ENCODE measurements at places on chromosomes 11 and 22.

- DNase-seq, result no peak
These were observed 5.4 kb upstream of the DKK3 start for GRCh38 chr11:12013781-12014180.

- no peak for DNase-seq
These were observed 43.6 kb downstream of the GALNT18 start for GRCh38 chr11:11577932-11578911.

DNA sequence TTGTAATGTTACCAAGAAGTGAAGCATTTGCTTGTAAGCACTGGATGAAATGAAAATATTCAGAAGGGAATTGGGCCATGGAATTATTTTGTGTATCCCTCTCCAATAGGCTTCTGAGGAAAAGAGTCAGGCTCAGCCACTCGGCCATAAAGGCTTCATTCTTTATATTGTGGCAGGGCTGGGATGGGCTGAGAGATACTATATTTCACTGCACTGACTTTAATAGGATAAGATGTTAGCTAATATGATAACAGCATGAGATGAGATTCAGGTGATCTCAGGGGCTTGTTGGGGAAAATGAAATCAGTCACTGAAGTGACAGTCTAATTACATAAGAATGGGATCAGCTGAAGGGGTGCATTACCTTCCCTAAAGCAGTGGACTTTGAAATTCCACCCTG is 7.3 kb upstream of the TRIM44 start:
- no peak for DNase-seq

GRCh38 chr11:34161812-34162492 is 56.5 kb downstream of the NAT10 start:
- no peak for DNase-seq

DNA sequence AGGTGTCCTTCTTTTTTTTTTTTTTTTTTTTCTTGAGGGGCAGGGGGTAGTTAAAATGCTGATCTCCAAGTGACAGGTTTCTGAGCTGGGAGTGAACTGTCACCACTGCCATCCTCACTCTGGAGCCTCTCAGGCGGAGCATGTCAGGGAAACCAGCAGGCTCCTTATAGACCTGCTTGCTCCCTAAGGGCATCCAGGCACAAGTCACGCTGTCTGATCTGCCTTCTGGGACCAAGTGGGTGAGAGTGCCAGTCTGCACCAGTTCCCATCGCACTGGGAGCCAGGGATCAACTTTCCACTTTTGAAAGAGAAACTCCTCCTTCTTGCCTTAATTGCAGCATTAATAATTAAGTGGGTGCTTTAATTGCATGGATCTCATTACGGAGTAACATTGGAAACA is 537.9 kb upstream of the CADM1 start:
- DNase-seq, result no peak

DNA sequence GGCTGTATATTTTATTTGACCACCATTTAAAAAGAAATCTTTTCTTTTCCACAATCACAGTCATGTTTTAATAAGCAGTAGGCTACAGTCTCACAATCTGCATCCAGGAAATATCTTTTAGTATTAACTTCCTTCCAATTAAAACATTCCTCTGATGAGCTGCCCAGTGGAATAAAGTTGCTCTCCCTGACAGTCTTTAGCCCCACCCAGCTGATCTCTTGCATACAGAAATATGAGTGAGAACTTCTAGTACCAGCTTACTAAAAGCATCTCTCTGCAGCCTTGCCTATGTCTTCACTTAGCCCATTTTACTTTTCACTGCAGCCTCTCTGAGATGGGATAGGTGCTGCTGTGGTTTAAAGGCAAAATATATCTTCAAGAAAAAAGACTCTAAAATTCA is 143.4 kb upstream of the ANO3 start:
- DNase-seq, result no peak

GRCh38 chr11:12600829-12601228 is 73.4 kb upstream of the TEAD1 start:
- DNase-seq, result no peak

- no peak for DNase-seq
These were observed 119.3 kb downstream of the METTL15 start for GRCh38 chr11:28227460-28227859.

DNA sequence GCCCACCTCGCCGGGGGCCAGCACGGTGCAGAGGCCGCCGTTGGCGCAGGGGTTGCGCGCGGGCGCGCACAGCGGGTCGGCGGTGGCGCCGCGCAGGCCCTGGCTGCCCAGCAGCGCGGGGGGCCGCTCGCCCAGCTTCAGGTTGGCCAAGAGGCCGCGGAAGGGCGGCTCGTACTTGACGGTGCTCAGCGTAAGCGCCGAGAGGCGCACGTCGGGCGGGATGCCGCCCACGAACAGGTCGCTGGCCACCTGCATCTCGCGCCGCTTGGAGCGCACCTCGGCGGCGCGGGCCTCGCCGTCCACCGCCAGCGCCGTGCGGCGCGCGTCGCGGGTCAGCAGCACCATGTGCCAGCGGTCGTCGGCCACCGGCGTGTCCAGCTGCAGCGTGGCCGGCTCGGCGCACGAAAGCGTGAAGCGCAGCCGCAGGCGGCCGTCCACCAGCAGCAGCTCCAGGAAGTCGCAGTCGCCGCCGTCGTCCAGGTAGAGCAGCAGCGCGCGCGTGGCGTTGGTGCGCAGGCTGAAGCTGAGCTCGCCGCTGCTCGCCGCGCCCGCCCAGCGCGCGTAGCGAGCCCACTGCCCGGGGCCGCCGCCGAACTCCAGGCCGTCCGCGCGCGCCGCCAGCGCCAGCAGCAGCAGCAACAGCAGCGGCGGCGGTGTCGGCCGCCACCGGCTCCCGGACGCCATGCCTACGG is 9.8 kb downstream of the NRXN2 start:
- no peak for DNase-seq

GRCh38 chr11:28259177-28259843 is 151.1 kb downstream of the METTL15 start:
- DNase-seq, result no peak

DNA sequence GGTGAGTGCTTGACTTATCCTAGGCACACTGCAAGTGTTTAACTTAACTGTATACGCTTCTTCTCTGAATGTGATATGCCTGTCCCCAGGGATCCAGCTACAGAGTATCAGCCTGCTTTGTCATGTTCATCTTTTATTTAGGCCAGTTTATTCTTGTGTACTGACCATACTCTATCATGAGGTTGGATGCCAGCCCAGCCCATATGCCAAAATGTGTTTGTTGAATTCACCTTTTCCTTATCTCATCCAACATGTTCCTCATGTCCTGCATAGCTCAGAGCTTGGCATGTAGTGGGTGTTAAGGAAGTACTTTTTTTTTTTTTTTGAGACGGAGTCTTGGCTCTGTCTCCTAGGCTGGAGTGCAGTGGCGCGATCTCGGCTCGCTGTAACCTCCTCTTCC is 116.2 kb downstream of the NCAM1 start:
- DNase-seq, result no peak

GRCh38 chr11:77085652-77086051 is 17.0 kb upstream of the OMP start:
- peak; percentile 50 for DNase-seq

DNA sequence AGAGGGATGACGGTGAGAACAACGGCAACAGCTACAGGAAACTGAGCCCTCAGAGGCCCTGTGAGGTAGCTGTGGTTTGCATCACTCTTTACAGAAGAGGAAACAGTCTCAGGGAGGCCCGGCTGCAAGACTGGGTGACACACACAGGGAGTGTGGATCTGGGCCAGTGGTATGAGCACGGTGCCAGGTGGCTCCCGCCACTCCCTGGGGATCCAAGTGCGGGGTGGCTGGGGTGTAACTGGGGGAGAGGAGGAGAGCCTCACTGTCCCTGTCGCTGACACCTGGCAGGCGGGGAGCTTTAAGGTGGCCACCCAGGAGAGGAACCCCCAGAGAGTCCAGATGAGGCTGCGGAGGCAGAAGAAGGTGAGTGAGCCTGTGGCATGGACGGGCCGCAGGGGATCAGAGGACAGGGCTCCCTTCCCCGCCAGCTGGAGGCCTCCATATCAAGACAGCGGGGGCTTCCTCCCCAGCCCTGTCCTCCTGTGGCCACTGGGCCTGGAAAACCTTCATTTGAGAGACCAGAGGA is 5.6 kb downstream of the RGL4 start:
- DNase-seq, result peak; percentile 73

DNA sequence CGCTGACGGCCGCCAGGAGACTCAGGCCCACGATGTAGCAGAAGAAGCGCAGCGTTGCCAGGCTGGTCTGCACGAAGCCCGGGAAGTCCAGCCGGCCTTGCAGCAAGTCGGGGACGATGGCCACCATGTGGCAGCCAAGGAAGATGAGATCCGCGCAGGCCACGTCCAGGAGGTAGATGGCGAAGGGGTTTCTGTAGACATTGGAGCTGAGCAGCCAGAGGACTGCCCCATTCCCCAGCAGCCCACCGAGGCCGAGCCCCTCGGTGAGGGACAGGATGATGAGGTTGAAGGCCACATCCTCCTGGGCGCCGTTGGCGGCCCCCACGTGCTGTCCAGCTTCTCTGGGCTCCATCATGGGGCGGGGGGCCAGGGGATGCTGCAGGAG is 3.8 kb downstream of the MRGPRE start:
- no peak for DNase-seq

- no peak for DNase-seq
These were observed 37.4 kb downstream of the PACSIN2 start for GRCh38 chr22:42977569-42977968.

GRCh38 chr11:32571039-32571438 is 12.6 kb upstream of the EIF3M start:
- no peak for DNase-seq

GRCh38 chr22:22009661-22010060 is 27.1 kb upstream of the TOP3B start:
- DNase-seq, result no peak

DNA sequence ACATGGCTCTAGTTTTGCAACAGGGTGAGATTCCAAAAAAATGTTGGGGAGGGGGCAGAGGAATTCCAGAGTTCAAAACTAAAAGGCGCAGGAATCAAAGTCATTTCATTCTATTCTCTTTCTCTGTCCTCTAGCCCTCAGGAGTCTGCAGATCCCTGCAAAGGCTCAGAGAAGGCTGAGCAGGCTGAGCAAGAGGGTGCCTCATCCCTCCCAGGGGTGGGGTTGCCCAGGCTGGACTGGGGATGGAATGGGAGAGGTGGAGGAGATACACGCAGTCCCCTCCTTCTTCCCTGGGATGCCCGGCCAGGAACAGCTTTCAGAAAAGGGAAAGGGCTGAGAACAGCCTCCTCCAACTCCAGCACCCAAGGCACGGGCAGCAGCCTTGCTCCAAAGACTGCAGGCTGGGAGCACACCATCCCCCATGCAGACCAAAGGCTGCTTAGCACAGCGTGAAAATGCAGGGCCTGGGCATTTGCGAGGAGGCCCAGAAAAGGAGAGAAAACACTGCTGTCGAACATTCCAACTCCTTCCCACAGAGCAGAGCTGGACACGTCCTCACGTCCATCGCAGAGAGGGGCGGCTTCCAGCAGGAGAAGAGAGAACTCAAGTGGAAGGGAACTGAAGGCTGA is 51.8 kb downstream of the MN1 start:
- DNase-seq, result no peak

DNA sequence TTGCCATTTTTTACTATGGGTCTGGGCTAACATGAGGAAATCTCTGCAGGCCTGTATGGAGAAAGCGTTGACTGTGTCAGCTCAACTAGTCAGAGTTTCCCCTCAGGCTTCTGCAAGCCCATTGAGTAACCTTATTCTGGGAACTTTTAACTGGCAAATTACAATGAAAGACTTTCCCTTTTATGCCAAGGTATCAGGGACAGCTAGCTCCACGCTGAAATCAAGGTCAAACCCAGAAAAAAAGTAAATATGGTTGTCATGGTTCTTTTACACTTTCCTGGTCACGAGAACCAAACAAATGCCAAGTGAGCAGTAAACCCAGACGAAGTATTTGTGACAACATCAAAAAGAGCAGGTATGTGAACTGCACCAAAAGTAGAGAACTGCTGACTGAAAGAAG is 13.8 kb downstream of the OSBP start:
- DNase-seq, result no peak

GRCh38 chr22:35218079-35218478 is 39.2 kb upstream of the HMGXB4 start:
- DNase-seq, result no peak

DNA sequence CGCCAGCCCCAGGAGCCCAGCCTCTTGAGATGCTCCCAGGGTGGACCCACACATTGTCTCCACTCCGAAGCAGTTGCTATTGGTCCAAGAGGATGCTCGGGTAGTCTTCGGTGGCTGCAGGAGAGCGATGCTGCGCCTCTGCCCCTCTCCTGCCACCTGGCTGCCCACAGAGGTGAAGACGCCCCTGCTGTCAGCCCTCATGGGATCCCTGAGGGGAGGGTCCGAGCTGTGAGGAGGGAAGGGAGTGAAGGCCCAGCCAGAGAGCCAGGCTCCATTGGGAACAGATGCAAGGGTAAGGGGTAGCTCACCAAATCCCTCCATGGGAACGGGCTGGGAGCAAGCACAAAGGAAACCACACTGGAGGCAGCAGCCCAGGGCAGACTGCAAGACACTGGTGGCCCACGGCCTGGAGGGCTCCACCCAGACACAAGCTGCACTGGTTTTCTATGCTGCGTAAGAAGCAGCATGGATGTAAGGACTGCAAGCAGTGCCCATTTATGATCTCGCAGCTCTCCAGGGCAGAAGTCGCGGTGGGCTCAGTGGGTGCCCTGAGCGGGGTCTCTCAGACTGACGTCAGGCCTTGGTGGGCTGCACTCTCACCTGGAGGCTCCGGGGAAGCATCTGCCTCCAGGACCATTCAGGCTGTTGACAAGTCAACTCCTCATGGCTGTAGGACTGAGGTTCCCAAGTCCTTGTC is 15.7 kb downstream of the TSPAN32 start:
- DNase-seq, result no peak

GRCh38 chr11:75205564-75206020 is 35.0 kb upstream of the TPBGL start:
- DNase-seq, result no peak

GRCh38 chr11:87491381-87491780 is 453.6 kb downstream of the TMEM135 start:
- no peak for DNase-seq

GRCh38 chr22:47842119-47842518 is 1079.7 kb downstream of the TBC1D22A start:
- no peak for DNase-seq
